ENCODE measurements at places on chromosomes 6 and 20.

DNA sequence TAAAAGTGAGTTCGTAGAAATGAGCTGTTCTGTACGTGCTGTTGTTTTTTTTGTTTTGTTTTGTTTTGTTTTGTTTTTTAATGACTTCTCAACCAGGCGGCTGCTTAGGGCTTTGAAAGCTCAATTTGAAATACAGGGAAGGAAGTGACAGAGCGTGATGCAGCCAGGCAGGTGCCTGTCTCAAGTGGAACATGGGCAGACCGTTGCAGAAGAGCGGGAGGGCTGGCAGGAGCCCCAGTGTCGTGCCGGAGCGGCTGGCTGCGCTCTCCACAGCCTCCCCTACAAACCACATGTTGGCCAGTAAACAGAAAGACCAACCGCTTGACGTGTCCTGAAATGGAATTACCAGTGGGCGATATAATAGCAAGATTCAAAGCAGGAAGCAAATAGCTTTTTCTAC lies 164.9 kb upstream of the RREB1 start:
- DNase-seq: no peak

DNA sequence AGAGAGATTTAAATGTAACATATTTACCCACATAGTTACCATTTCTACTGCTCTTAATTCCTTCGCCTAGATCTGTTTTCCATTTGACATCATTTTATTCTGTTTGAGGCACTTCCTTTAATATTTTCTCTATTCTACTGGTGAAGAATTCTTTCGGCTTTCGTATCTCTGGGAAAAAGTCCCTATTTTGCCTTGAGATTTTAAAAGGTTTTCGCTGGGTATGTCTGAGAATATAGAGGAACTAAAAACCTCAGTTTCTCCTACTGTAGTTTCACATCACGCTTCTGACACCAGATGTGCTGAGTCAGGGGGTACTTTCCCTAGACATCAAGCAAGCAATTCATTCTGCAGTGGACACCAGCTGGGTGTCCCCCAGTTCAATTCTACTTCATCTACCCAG lies 61.7 kb downstream of the E2F3 start:
- no peak for DNase-seq

DNA sequence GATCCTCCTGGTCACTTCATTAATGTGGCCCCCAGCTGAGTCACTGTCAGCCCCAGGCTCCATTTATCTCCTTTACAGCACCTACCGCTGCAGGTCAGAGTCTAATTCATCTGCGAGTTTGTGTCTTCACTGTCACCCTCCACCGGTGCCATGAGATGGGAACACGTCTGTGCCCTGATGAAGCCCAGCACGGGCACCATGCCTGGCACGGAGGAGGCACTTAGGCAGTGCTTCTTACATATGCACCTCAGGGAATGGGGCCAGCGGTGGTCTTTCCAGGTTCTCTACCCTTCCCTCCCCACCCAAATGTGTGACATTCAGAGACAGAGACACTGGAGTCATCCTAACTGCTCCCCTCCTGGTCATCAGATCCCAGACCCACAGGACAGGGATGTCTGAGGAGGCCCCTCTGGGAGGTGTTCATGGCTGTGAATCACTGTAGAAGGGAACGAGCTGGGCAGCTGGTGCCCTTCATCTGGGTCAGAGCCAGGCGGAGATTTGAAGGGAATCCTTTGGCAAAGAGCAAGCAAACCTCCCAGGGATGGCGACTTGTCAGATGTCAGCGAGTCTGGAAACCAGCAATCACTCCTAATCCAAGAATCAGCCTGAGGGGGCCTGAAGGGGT lies 364.6 kb downstream of the PREX1 start:
- DNase-seq: no peak

GRCh38 chr6:15246217-15246665 lies 372 bp downstream of the JARID2 start:
- no peak for DNase-seq

DNA sequence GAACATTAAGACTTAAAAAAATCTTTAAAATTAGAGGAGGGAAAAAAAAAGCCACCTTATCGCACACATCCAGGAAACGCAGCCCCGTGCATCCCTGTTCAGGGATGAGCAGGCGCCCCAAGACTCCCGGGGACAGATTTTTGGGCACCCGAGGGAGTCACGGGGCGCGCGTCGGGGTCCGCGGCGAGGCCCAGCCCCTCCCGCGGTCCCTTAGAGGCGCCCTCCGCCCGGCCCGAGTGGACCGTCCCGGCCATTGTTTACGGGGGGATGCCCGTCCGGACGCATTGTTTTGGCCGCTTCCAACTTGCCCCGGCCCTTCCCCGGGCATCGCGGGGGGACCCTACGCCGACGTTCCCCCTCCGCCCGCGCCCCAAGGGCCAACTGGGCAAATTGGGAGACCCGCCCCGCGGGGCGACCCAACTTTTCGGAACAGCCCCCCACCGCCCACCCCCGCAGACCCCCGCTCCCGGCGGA lies 610 bp downstream of the ZNF217 start:
- no peak for DNase-seq

DNA sequence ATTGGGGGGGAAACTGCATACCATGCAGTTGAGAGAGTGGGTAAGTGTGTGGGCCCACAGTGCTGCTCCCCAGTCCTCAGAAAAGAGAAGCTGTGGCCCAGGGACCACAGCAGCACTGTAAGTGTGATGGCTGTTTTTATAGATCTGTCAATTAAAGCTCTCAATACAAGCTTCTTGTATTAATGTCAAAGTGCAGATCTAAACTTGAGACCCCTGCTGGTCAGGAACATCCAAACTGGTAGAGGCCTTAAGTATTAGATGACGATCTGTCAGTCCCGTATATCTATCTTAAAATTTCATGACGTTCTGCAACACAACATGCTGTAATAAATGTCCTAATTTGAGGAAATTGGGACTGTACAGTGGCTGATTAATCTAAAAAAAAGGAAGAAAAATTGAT lies 74.8 kb downstream of the TULP4 start:
- no peak for DNase-seq

DNA sequence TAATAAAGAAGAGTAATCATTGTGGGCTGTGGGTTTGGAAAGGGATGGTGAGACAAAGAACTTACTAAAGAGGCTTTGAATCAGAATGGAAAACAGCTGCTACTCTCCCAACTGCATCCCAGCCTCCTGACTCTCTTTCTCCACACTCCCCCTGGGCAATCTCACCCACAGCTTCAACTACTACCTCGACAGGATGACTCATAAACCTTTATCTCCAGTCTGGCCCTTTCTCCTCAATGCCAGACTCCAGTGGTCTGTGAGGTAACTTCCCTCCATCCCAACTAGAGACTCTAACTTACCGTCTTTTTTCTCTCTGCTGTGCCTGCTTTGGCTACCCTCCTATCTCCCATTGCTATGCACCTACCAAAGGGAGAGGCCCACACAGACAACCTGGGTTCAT lies 135.3 kb upstream of the RREB1 start:
- no peak for DNase-seq

GRCh38 chr20:8388141-8388540 lies 256.1 kb downstream of the PLCB1 start:
- DNase-seq: no peak

DNA sequence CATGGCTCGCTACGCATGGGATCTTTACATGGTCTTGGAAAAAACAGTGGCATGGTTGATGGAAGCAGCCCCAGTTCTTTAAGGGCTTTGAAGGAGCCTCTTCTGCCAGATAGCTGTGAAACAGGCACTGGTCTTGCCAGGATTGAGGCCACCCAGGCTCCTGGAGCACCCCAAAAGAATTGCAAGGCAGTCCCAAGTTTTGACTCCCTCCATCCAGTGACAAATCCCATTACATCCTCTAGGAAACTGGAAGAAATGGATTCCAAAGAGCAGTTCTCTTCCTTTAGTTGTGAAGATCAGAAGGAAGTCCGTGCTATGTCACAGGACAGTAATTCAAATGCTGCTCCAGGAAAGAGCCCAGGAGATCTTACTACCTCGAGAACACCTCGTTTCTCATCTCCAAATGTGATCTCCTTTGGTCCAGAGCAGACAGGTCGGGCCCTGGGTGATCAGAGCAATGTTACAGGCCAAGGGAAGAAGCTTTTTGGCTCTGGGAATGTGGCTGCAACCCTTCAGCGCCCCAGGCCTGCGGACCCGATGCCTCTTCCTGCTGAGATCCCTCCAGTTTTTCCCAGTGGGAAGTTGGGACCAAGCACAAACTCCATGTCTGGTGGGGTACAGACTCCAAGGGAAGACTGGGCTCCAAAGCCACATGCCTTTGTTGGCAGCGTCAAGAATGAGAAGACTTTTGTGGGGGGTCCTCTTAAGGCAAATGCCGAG lies 78.2 kb downstream of the ASXL1 start:
- DNase-seq: no peak

DNA sequence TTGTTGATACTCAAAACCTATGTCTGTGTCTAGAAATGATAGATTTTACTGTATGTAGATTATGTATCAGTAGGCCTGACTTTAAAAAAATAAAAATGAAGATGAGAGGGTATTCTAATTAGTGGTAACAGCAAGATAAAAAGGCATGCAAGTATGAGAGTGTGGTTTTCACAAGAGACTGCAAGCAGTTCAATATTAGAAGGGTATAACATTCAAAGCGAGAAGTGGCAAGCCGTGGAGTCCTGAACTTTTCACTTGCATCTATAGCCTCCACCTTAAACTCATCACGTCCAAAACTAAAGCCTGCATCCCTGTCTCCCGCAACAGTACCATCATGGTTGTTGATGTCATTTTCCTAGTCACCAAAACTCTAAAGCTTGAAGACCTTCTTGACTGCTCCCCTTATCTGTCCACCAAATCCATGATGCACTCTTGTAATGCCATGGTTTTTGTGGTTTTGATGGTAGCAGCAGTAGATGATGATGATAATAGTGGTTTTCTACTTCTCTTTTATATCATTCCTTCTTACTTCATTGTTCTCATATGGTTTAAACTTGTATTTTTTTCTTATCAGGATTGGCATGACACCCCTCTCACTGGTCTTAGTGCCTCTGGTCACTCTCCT lies 9.2 kb upstream of the CGA start:
- DNase-seq: no peak

DNA sequence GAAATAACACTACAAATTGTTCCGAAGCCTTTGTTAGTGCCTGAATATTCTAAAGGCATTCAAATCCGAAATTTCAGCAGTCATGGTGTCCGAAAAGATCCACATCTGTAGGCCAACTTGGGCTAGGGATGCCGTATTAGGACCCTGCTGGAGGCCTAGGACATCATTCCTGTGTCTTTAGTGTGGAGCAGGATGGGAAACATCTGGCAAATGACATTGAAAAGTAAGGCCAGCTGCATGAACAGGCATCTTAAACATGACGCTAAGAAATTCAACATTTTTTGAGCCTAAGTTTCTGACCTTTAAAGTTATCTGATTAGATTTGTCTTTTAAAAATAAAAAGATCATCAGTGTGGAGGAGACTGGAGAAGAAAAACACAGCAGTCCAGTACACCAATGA lies 91.3 kb downstream of the MYLK4 start:
- DNase-seq: no peak

- no peak for DNase-seq
Measured at GRCh38 chr20:50149481-50150254, 3.9 kb downstream of the PEDS1 start.

- DNase-seq: no peak
Measured at GRCh38 chr20:20198011-20198410, 145.7 kb downstream of the CFAP61 start.

- DNase-seq: no peak
Measured at GRCh38 chr6:51049288-51049982, 230.8 kb downstream of the TFAP2B start.

DNA sequence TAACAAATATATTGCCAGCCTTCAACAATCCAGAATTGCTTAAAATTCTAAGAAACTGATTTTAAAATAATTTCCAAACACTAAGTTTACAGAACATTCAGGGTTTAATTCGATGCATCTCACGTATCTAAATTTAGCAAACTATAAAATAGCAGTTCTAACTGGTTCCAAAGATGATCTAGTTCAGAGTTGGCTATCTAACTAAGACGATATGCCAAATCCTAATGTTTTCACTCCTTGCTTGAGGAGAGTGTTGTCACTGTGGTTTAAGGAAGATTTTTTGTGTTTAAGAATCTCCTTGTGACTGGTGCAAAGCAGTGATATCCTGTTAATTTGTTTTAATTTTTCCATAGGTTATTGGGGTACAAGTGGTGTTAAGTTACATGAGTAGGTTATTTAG lies 311.5 kb upstream of the ID4 start:
- no peak for DNase-seq

DNA sequence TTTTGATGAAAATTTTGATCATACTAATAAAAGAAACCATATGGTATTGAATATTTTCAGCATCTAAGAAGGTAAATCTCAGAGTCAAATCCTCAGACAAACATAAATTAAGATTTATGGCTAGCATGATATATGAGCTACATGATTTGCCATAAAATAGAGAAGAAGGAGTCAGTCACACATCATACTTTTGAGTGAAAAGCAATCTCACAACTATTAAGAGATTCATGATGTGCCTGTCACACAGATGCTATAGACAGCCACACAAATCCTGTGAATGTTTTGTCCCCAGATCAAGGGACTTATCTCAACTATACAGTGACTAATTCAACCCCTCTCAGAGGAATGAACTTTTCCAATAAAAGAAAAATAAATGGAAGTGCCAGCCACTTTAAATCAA lies 85.7 kb downstream of the BTBD9 start:
- DNase-seq: no peak

DNA sequence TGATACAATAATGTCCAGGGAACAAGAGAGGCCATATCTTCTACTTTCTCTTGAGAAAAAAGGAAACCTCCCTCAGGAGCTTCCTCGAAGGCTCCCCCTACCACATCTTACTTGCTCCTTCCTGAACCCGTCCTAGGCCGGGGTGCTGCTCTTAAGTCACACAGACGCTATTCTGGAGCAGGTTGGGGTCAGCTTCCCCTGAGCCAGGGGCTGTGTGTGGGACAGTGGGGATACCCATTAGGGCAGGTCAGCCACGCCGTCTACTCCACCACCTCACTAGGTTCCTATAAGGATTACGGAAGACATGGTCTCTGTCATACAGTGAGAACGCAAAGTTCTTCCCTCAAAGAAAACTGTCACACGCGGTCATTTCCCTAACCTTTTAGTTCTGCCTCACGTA lies 8.2 kb upstream of the PPP1R3G start:
- DNase-seq: no peak

DNA sequence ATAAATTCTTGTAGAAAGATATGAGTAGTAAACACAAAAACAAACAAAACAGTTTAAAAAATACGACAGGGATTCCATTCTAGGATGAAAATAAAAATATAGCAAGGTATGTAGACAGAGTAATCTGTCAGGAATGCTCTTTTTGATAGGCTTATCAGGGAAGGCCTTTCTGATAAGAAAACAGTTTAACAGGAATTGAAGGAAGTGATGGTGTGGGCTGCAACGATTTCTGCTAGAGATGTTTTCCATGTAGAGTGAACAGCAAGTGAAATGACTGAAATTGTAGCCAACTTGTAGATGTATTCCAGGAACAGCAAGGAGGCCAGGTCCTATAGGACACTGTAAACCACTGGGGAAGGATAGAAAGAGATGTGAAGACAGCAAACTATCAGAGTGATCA lies 689.7 kb upstream of the GJE1 start:
- no peak for DNase-seq
